Cortex of kidney (tissue), 1 donor: ENCODE measurements at places on chromosomes 12 and 14.

- no peak for DNase-seq
Measured at GRCh38 chr12:53160000-53160399, 20.5 kb upstream of the ZNF740 start.

GRCh38 chr12:49827401-49828099 lies 663 bp downstream of the NCKAP5L start:
- no peak for DNase-seq

DNA sequence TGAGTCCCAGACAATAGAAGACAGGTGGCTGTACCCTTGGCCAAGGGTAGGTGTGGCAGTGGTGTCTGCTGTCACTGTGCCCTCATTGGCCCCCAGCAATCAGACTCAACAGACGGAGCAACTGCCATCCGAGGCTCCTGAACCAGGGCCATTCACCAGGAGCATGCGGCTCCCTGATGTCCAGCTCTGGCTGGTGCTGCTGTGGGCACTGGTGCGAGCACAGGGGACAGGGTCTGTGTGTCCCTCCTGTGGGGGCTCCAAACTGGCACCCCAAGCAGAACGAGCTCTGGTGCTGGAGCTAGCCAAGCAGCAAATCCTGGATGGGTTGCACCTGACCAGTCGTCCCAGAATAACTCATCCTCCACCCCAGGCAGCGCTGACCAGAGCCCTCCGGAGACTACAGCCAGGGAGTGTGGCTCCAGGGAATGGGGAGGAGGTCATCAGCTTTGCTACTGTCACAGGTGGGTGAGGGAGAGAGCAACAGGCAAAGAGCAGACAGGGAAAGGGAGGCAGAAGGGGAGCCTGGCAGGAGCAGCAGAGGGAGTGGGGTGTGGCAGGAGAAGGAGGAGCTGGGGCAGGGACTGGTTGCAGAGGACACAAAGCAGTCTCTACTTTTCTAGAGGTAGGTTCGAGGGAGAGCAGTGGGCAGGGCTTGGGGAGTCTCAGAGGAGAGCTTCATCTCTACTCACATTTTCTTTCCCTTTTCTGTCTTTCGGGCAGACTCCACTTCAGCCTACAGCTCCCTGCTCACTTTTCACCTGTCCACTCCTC lies 452 bp downstream of the INHBE start:
- DNase-seq: no peak

- DNase-seq: no peak
Measured at GRCh38 chr14:82313889-82314288, 780.2 kb upstream of the SEL1L start.

- DNase-seq: no peak
Measured at GRCh38 chr14:104697317-104697703, 7.9 kb downstream of the INF2 start.

DNA sequence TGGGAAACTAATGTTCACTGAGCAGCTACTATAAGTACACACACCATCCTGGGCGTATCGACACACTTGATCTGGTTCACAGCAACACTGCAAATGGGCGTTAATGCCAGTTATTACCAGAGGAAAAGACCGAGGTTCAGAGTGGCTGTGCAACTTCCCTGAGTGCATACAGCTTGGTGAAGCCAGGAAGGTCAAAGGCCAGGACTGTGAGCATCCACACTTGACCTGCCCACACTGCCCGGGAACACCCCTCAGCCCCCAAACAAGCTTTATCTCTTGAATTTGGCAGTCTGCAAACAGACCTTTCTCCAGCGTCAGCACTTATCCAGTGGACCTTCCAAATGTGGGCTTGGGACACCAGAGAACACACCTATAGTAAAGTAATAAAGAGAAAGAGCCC lies 312.6 kb downstream of the BCL11B start:
- DNase-seq: no peak

- no peak for DNase-seq
Measured at GRCh38 chr12:32270818-32271710, 128.3 kb upstream of the FGD4 start.

GRCh38 chr12:80979816-80980215 lies 42.1 kb upstream of the LIN7A start:
- no peak for DNase-seq

GRCh38 chr14:77151245-77151644 lies 9.7 kb upstream of the ZDHHC22 start:
- no peak for DNase-seq

- no peak for DNase-seq
Measured at GRCh38 chr14:70622111-70622712, 19.5 kb upstream of the TTC9 start.

GRCh38 chr12:5096241-5096924 lies 52.7 kb downstream of the KCNA5 start:
- no peak for DNase-seq

GRCh38 chr12:132507656-132508490 lies 17.9 kb downstream of the FBRSL1 start:
- no peak for DNase-seq

GRCh38 chr14:91207008-91207407 lies 37.5 kb downstream of the GPR68 start:
- no peak for DNase-seq

- no peak for DNase-seq
Measured at GRCh38 chr12:42504049-42504448, 85.5 kb downstream of the PRICKLE1 start.

DNA sequence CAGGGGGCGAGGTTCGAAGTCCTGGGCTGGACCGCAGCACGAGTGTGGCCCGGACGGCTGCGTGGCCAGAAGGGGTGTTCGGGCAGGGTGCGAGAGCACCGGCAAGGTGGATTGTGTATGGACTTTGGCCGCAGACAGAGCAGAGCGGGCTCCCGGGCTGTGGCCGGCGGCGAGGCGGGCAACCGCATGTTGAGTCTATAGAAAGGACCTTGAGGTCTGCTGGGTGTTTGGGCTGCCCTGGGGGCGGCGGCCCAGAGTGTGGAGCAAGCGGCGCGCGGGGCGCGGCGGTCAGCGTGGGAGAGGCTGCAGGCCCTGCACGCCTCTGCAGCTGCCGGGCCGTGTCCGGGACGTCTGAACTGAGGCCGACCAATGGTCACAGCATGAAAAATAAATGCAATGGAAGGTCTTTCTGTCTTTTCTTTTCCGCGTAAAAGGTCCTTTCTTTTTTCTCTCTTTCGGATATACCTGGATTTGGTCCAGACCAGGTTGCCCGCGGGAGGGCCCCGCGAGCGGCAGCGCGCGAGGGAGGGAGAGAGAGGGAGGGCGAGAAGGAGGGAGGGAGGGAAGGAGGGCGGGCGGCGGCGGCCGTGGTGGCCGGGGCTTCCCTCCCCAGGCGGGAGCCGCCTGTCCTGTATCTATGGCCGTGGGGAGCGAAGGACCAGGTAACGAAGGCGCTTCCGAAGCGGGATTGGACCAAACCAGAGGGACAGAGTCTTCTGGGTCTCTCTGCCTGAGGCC lies 5.5 kb upstream of the HOXC9 start:
- no peak for DNase-seq

DNA sequence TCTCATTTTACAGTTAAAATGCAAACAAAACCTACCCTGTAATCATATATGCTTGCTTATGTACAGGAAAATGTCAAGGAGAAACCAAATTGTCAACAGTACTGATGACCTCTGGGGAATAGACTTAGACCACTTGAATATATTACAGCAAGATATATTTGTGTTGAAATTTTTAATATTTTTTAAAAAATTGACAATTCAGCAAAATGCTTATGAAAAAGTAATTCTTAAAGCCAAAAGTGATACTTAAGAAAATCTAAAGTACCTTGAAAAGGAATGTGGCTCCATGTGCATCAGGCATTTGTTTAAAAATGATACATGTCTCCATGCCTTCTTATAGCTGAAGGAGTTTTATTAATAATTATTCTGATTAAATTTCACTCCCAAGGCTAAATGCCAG lies 49.2 kb downstream of the PTPN21 start:
- DNase-seq: no peak

DNA sequence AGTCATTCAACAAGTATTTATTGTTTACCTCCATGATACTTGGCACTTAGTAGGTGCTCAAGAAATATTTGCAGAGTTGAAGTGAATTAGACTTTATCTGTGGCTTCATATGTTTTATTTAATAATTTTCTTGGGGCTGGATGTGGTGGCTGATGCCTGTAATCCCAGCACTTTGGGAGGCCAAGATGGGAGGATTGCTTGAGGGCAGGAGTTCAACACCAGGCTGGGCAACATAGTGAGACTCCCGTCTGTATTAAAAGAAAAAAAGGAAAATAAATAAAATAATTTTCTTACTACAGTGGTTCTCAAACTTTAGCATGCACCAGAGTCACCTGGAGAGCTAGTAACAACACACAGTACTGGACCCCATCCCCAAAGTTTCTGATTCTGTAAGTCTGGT lies 905 bp downstream of the ADCK1 start:
- no peak for DNase-seq

DNA sequence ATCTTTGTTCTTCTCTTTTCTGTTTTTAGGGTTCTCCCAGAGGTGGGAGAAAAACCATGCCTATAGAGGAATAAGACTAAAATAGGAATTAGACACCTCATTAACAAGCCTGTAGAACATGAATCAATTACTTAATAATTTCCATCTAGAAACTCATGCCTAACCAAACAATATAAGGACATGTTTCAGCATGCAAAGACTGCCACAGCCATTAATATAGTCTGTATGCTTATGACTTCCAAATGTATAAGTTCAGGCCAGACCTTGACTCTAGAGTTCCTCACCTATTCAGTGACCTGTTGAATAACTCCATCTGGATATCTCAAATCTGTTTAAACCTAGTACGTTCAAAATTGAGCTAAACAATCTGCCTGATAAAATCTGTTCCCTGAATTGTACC lies 304.6 kb downstream of the BMP4 start:
- no peak for DNase-seq

GRCh38 chr14:34930591-34931091 lies 52.2 kb upstream of the SRP54 start:
- no peak for DNase-seq

GRCh38 chr14:58060898-58061297 lies 91.1 kb downstream of the ARMH4 start:
- DNase-seq: no peak

GRCh38 chr12:18443768-18444437 lies 182.6 kb downstream of the PIK3C2G start:
- DNase-seq: no peak

- DNase-seq: no peak
Measured at GRCh38 chr14:31895206-31895605, 181.9 kb upstream of the ARHGAP5 start.
